ENCODE measurements at places on chromosomes 12 and 14. TPM values are rescaled to one million over a fixed set of nuclear protein-coding genes. Genes with fewer than 3 reads are reported as not detected.

The GARIN6 gene
- not detected for total RNA-seq

The PPP1R1A gene
- not detected for total RNA-seq

The C2CD5 gene
- 14.4 TPM for total RNA-seq

The NKX2-8 gene
- total RNA-seq, result not detected

The GLIPR1L1 gene
- not detected for total RNA-seq

The IL31 gene
- not detected for total RNA-seq

The PLEKHH1 gene
- total RNA-seq, result 0.14 TPM

The OTX2 gene
- total RNA-seq, result not detected

The LRP1-AS gene
- total RNA-seq, result not detected

The RNASE7 gene
- total RNA-seq, result not detected

The AMN gene
- 0.18 TPM for total RNA-seq

The DNAJC22 gene
- 6.0 TPM for total RNA-seq

The RAD9B gene
- total RNA-seq, result 0.46 TPM

The MNAT1 gene
- 36.4 TPM for total RNA-seq

The C12orf50 gene
- not detected for total RNA-seq

The DPY19L2 gene
- 1.8 TPM for total RNA-seq

The RAB21 gene
- total RNA-seq, result 39.5 TPM

The TROAP gene
- 3.7 TPM for total RNA-seq

The RBMS2 gene
- total RNA-seq, result 10.5 TPM

The GPR132 gene
- total RNA-seq, result 0.55 TPM

The RNFT2 gene
- 1.3 TPM for total RNA-seq

The HHIPL1 gene
- 4.4 TPM for total RNA-seq

The RASSF8 gene
- total RNA-seq, result 105 TPM

The CEP128 gene
- 2.6 TPM for total RNA-seq

The PDZRN4 gene
- total RNA-seq, result 0.09 TPM

The TMTC2 gene
- total RNA-seq, result 49.8 TPM

The MRPS35 gene
- total RNA-seq, result 40.7 TPM

The CLECL1 gene
- total RNA-seq, result not detected

The EML5 gene
- under 0.01 TPM for total RNA-seq

The P3H3 gene
- total RNA-seq, result 105 TPM

The DHH gene
- under 0.01 TPM for total RNA-seq

The KRT79 gene
- not detected for total RNA-seq
